ENCODE measurements at places on chromosomes 6 and 20. TPM values are rescaled to one million over a fixed set of nuclear protein-coding genes. Genes with fewer than 3 reads are reported as not detected.

DNA sequence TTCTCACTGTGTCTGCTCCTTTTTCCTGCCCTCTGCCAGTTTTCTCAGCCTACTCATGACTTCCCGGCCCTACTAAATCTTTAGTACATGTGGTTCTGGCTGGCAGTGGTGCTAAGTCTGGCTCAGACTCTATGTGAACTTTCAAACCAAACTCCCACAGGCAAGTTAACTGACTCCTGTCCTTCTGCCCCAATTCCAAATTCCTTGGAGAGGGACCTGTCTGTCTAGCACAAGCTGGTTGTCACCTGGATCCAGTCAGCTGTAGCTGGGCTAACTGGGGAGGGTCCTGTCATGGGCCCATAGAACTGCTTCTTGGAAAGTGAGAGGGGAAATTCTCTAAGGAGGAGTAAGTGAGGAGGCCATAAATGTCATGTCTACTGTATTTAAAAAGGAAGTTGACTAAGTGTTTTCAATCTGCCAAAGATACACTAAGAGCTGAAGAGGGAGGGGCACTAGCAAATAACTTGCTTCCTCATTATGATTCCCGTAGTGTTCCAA, 240.1 kb downstream of the KCNQ5 start:
- peak; percentile 44 for DNase-seq

DNA sequence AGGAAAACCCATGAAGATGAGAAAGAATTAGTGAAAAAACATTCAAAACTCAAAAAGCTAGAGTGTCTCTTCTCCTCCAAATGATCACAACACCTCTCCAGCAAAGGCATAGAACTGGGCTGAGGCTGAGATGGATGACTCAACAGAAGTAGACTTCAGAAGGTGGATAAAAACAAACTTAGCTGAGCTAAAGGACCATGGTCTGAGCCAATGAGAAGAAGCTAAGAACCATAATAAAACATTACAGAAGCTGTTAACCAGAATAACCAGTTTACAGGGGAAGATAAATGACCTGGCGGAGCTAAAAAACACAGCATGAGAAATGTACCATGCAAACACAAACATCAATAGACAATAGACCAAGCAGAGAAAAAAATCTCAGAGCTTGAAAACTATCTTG, 904.1 kb upstream of the MANEA start:
- DNase-seq, result no peak

DNA sequence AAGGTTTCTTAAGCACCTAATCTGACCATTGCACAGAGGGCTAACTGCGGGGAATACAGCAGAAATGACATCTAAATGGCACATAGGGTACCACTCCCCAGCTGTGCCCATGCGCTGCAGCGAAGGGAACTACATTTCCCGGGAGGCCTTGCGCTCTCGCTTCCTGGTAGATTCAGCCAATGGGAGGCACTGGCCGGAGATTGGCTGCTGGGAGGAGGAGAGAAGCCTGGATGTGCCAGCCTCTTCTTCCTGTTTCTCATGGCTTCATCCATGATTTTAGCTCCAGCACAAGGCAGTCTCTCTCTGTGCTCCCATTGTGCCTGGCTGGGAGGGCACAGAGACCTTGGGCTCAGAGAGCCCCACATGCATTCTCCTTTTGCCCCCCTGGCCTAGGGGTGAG, 101.7 kb upstream of the FOXA2 start:
- no peak for DNase-seq

The RBBP8NL gene
- polyA plus RNA-seq, result not detected

DNA sequence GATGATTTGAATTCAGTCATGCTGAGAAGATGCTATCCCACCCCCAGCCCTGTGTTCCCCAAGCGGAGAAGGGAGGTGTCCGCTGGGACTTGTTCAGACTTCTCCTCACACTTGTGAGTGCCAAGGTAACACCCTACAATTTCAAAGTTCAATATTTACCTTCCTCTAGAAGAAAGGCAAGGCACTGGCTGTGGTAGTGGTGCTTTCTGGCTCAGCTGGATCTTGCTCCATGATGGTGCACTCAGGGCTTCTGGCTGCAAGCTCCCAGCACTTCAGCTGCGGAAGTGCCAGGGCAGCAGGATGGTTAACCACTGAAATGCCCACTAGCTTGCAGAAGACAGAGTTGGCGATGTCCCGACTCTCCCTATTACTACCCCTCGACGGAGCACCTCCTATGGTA, 135.4 kb downstream of the MTFR2 start:
- no peak for DNase-seq

- peak; percentile 76 for DNase-seq
Measured at GRCh38 chr6:75402296-75402695, 91.3 kb downstream of the FILIP1 start.

- DNase-seq, result no peak
Measured at GRCh38 chr20:24442909-24443308, 26.5 kb upstream of the SYNDIG1 start.

The SERINC3 gene
- polyA plus RNA-seq, result 333 TPM

The SNX9 gene
- polyA plus RNA-seq, result 74.8 TPM

Measured in BJ (cell line).